ENCODE measurements at places on chromosomes 7 and 10.

- DNase-seq: no peak
Measured at GRCh38 chr10:11387551-11388222, 223.8 kb downstream of the USP6NL start.

DNA sequence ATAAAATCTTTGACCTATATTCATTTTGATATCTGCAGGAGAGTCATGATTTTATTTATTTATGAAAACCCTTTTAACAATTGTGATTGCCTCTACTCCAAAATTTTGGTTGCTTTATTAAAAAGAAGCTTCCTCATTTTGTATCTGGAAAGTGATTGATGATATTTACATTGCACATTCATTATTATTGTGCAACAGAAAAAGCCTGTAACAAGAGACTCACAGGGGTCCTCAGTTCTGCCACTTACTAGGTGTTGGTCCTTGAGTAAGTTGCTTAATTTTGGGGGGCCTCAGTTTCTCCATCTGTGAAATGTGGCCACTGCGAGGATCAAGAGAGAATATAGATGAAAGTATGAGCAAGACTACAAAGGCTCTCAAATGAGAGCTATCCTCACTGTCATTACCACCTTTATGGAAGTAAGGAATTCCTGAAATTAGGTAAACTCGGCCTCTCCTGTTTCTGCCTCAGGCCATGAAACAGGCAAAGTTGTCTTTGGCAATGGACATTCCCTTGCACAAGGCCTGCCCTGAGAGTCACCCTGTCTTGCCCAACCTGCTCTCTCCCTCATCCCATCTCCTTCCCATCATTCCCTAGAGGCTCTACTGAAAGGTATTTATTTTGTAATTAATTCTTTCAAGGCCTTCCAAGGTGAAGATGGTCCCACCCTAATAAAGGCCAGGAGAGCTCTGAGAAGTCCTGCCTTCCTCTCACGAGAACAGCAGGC lies 66.1 kb upstream of the ABLIM1 start:
- DNase-seq: no peak

GRCh38 chr7:68977385-68978055 lies 620.8 kb upstream of the AUTS2 start:
- no peak for DNase-seq

DNA sequence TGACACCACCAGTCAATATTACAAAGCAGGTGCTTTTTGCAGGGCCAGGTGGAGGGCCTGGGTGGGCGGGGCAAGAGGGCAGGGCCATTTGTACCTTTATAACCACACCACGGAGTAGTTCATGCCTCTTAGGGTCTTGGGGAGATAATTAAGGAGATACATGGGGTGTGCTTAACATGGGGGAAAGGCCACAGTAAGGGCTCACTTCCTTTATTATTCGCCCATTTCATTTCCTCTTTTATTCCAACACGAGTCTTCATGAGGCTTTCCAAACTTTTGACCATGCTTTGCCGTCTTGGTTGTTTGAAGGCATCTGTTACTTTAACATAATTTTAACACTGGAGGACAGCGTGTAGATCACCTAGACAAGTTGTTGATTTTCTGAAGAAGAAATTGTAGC lies 33.3 kb upstream of the LYZL2 start:
- no peak for DNase-seq

GRCh38 chr7:75928568-75928914 lies 13.6 kb downstream of the POR start:
- DNase-seq: no peak

GRCh38 chr10:102150970-102151773 lies 1.0 kb upstream of the NOLC1 start:
- no peak for DNase-seq

GRCh38 chr10:95266674-95267095 lies 24.1 kb downstream of the PDLIM1 start:
- no peak for DNase-seq

- DNase-seq: no peak
Measured at GRCh38 chr7:98997846-98998245, 119.5 kb downstream of the TRRAP start.

DNA sequence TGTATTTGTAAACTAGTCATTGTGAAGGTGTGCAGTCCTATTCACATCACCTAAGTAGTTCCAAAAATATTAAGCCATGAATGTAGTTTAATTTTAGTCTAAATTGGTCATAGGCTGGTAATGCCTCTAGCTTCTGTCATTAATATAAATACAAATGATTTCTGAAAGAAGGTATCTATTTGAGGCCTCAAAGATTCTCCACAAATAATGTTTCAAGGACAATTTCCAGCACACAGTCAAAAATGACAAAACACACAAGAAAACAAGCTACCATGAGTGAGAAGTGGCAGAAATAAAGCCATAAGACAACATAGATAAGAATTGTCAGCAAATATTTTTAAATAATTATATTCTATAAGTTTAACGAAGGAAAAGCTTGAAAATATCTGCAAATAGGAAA lies 66.7 kb upstream of the PDK4 start:
- DNase-seq: no peak

GRCh38 chr10:36526033-36526432 lies 599.4 kb upstream of the ANKRD30A start:
- no peak for DNase-seq

- DNase-seq: no peak
Measured at GRCh38 chr10:21090609-21091082, 193.5 kb upstream of the NEBL start.

DNA sequence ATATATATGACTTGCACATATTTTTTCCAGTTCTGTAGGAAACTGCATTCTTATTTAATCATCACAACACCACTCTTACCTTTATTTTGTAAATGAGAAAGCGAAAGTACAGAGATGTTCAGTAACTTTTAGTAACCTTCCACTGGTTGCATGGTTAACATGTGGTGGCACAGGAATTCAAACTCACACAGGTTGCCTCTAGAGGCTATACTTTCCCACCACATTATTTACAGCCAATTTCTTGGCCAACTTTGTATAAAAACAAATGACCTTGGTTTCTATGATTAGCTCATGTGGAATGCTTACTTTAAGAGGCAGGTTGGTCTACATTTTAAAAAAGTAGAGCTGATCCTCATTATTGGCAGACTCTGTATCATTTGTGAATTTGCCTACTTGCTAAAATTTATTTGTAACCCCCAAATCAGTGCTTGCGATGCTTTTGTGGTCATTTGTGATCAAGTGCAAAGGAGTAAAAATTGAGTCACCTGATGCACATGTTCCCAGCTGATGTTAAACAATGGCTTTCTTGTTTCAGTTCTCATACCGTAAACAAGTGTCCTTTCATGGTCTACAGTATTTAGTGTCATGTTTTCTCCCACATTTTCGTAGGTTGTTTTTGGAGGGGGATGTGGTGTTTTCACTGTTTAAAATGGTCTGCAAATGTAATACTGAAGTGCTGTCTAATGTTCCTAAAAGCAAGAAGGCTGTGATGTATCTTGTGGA lies 14.8 kb downstream of the BBS9 start:
- no peak for DNase-seq

- DNase-seq: no peak
Measured at GRCh38 chr10:21336476-21337170, 188.9 kb downstream of the SKIDA1 start.

DNA sequence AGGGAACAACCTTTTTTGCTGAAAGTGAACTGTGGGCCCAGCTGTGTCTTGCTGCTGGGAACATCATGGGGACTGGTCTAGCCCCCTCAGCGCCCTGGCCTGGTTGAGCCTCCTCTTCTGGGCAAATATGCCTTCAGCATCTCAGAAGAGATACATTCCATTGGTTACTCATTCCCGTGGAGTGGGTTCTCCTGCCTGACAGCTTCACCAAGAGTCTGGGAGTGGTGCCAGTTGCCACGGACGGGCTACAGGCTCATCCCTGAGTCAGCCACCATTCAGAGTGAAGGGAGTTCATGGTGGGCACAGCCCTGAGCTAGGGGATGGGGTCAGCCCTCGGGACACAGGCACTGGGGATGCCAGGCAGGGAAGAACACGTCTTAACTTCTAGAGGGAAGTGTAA lies 81.9 kb downstream of the RAMP3 start:
- no peak for DNase-seq

GRCh38 chr10:46552526-46553237 lies 3.8 kb downstream of the GPRIN2 start:
- DNase-seq: no peak

- DNase-seq: no peak
Measured at GRCh38 chr10:16992611-16993119, 136.9 kb downstream of the CUBN start.

DNA sequence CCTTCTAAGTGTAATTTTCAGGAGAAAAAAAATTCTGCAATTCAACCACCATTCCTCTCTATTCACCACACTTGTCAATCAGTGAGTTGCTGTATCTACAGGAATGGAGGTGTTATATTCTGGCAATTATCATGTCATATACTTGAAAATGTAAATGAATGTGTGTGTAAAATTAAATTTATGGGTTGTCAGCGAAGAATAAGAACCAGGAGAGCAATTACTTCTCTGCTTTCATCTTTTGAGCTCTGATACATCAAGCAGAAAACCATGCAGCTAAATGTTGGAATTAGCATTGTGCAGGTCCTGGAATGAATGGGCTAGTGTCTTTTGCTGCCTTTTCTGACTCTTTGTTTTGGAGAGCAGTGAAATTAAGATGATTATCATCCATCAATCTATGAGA lies 207.6 kb downstream of the FOXP2 start:
- DNase-seq: no peak
